IgD-negative memory B cell (primary cell): ENCODE measurements at places on chromosomes 12 and 14. TPM values are rescaled to one million over a fixed set of nuclear protein-coding genes. Genes with fewer than 3 reads are reported as not detected.

The MIPOL1 gene
- not detected for polyA plus RNA-seq

The RFX4 gene
- not detected for polyA plus RNA-seq

The TSPAN9 gene
- polyA plus RNA-seq, result not detected

The NRIP2 gene
- polyA plus RNA-seq, result 1.7 TPM

The CCDC196 gene
- not detected for polyA plus RNA-seq

The HOXC13 gene
- polyA plus RNA-seq, result not detected

The IL31 gene
- polyA plus RNA-seq, result not detected

The PLEK2 gene
- not detected for polyA plus RNA-seq

The KRT3 gene
- polyA plus RNA-seq, result not detected

The LAG3 gene
- polyA plus RNA-seq, result 0.88 TPM

The PRH2 gene
- not detected for polyA plus RNA-seq

The EPS8 gene
- 1.6 TPM for polyA plus RNA-seq

The RFLNA gene
- polyA plus RNA-seq, result not detected

The GCH1 gene
- 12.9 TPM for polyA plus RNA-seq

The SPX gene
- polyA plus RNA-seq, result 1.6 TPM

The RTN1 gene
- 0.24 TPM for polyA plus RNA-seq

The LRP1 gene
- polyA plus RNA-seq, result 0.19 TPM

The ANKS1B gene
- not detected for polyA plus RNA-seq

The HOXC10 gene
- polyA plus RNA-seq, result not detected

The NRXN3 gene
- not detected for polyA plus RNA-seq

The ACSM4 gene
- polyA plus RNA-seq, result not detected

The FITM1 gene
- polyA plus RNA-seq, result 1.1 TPM

The SDR9C7 gene
- polyA plus RNA-seq, result not detected

The CCND2 gene
- 11.7 TPM for polyA plus RNA-seq

The FAM222A gene
- polyA plus RNA-seq, result 0.10 TPM
